NCI-H187 (cell line): ENCODE measurements at places on chromosomes 11 and 22.

DNA sequence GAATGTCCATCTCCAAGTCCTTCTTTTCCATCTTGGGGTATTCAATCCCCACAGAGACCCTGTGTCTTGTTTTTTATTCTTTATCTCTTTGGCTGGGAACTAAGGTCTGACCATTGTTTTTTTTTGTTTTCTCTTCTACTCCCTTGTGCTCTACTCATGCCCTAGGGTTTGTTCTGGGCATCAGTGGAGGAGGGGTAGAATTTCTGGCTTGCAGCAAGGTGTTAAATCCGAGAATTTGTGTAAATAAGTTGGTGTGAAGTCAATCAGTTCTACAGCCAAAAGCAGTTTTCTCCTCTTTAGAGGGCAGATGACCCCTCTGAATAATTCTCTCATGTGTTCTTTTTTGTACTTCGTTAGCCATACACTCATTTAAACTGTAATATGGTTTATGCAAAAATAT, 10.7 kb downstream of the CECR2 start:
- DNase-seq, result no peak

DNA sequence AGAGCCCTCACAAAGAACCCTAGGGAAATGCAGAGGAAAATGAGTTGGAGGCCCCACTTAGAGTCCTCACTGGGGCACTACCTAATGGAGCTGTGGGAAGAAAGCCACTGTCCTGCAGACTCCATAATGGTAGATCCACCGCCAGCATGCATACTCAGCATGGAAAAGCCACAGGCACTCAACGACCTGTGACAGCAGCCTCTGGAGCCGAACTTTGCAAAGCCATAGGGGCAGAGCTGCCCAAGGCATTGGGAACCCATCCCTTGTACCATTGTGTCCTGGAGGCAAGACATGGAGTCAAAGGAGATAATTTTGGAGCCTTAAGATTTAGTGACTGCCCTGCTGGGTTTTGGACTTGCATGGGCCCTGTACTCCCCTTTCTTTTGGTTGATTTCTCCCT, 18.8 kb downstream of the BBOX1 start:
- DNase-seq, result no peak

DNA sequence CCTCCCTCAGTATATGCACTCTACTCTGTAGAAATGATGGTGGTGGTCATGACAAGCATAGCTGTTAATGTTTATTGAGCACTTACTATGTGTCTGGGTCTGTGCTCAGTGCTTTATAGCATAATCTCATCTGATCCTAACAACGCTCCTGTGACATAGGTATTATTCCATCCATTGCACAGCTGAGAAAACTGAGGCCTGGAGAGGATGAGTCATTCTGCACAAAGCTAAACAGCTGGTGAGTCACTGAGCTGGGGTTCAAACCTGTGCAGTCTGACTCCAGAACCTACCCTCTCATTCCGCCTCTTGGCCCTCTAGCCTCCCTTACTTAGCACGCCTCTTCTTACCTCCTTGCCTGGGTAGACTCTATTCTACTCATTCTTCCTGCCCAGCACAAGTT, 41.7 kb downstream of the PRDM11 start:
- DNase-seq, result no peak

DNA sequence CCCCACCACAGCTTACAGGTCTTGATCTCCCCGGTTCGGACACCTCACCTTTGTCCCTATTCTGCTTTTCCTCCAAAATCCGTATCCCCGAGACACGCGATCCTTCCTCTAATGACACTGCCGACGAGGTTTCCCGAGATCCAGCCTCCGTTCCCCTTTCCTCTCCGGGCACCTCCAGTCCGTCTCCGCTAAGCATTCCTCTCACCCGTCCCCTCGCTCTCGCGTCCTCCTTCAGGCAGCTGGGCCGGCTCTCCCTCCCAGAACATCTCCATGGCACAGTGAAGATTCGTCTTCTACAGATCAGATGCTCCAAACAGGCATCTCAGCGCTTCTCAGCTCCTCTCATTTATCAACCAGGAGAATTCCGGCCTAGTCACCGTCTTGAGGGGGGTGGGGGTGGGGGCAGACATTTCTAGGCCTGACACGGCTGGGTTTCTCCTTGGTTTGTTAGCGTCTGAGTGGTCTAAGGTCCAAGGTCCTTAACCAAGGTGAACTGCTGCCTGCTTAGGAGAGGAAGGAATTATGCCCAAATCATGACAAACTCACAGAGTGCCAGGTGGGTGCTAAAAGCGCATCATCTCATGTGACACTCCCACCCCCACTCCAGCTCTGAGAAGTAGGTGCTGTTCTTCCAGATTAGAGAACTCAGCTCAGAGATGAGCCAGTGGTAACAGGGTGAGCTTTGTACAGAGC, at the start of gene SPTBN2:
SPTBN2 (minus strand) TSS at position 524 of the 693 bp plus-strand sequence. CDS start 7,976 bp downstream, outside the sequence.
- peak; percentile 14 for DNase-seq

- DNase-seq, result no peak
Observed at GRCh38 chr11:129280027-129280811, 88.1 kb upstream of the ARHGAP32 start.

DNA sequence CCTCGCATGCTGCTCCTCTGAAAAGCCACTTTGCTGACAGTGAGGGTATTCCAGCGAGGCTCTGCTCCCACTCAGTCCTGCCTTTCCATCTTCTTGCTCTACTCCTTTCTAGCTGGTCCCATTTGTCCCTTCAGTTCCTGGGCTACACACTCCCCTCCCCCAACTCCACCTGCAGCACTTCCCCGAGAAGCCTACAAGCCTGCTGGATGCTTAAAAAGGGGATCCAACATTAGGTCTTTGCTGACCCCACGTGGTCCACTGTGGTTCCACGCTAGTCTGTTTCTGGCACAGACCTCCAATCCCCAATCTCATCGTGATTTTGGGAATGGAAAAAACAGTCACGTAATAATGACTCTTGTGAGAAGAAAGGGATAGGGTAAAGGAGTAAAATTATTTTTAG, 121.6 kb upstream of the SNX19 start:
- no peak for DNase-seq

DNA sequence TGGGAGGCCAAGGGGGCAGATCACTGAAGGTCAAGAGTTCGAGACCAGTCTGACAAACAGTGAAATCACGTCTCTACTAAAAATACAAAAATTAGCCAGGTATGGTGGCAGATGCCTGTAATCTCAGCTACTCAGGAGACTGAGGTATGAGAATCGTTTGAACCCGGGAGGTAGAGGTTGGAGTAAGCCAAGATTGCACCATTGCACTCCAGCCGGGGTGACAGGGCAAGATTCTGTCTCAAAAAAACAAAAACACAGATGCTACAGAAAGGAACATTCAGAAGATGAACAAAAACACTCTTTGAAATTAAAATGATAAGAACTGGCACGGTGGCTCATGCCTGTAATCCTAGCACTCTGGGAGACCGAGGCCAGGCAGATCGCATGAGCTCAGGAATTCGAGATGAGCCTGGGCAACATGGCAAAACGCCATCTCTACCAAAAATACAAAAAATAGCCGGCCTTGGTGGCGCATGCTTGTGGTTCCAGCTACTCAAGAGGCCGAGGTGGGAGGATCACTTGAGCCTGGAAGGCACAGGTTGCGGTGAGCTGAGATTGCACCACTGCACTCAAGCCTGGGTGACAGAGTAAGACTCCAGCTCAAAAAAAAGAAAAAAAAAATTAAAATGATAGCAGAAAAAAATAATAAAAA, 8.5 kb downstream of the RAB6A start:
- no peak for DNase-seq

DNA sequence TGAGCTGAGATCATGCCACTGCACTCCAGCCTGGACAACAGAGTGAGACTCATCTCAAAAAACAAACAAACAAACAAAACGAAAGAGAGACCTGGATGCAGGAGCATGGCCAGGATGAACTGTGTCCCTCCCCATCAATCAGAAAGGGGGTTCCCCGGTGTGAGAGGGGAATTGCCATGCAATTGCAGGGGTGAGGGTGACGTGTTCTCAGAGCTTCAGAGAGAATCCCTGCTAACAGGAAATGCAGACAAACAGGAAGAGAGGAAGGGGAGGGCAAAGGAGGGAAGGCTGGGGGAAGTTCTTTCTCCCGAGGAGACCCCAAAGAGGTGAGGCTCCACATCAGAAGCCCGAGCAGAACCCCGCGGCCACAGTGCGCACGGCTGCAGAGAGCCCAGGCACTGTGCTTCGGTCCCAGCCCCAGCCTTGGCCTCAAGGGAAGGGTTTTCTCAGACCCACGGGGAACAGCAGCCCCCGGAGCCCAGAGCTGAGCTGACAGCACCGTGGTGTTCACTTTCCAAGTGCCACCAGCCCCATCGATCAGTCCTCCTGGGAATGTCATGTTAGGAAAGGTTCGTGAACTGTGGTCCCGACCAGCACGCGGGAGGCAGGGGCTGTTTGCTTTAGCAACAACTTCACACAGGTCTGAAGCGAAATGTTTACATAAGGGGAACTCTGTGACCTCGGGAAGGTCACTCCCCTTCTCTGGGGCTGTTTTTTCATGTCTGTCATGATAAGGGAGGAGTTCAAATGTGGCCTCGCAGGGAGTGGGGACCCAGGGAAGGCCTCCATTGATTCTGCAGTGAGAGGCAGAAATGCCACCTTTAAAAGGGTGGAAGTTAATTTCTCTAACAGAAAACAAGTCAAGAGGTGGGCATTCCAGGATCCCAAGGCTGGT, 108.0 kb upstream of the ANO1 start:
- no peak for DNase-seq

- no peak for DNase-seq
Observed at GRCh38 chr11:116716621-116717020, 56.2 kb downstream of the BUD13 start.

DNA sequence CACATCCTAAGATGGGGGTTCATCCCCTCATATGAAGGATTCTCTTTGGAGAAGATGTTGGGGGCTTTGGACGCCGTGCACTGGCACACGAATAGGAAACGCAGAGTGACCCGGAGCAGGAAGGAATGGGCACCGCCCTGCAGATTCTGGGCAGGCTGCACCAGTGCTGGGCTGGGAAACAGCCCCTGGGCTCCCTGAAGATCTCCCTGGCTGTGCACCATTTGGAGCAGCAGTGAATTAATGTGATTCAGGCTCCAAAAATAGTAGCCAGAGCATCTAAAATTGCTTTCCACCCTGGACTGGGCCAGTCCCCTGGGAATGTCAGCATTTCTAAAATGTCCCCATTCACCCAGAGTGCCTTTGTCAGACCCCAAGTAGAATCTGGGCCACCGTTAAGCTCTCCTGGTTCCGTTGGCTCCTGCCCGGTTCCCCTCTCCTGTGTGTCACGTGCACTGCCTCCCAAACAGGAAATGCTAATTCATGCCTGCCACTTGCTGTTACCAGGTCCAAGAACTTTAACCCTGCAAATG, 18.6 kb downstream of the IRAG1 start:
- DNase-seq, result no peak

DNA sequence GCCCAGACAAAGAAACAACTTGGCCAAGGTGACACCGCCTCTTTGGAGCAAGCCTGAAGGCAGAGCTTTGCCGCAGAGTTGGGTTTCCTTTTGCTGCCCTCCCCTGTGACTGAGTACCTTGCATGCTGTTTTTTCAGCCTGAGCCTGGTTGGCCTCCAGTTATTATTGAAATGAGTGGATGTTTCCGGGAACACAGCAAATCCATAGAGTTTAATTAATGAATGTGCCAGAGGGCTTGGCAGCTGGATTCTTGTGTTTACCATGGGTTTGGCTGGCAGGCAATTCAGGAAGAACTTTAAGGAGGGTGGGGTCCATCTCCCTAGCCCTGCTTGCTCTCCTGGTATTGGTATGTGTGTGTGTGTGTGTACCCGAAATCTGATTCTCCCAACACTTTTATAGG, 65.6 kb upstream of the CRYBB3 start:
- no peak for DNase-seq

DNA sequence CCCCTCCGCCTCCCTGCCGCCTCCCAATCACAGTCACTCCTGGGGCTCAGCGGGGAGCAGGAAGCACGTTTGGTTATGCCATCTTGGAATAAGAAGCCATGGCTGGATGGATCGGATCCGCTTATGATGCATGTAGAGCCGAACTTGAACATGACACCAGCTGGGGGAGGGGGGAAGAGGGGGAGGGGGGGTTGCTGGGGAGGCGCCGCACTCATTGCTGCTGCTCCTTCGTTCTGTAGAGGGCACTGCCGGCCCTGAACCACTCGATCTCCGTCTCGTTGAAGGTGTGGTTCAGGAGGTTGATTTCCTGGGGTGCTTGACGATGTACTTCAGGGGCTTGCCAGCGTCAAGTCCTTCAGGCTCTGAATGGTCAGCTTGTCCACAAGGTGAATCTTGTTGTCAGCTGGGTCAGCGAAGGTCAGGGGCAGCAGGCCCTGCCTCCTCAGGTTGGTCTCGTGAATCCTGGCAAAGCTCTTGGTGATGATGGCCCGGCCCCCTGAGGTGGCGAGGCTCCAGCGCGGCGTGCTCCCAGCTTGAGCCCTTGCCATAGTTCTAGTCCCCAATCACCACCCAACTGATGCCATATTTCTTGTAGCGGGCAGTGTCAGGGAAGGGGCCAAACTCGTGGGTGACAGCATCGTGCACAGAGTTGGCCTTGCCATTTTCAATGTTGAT, 476.9 kb upstream of the ISX start:
- DNase-seq, result no peak

GRCh38 chr11:122197066-122197987, 81.3 kb upstream of the BLID start:
- no peak for DNase-seq

- no peak for DNase-seq
Observed at GRCh38 chr11:68710409-68710808, 26.1 kb downstream of the GAL start.

DNA sequence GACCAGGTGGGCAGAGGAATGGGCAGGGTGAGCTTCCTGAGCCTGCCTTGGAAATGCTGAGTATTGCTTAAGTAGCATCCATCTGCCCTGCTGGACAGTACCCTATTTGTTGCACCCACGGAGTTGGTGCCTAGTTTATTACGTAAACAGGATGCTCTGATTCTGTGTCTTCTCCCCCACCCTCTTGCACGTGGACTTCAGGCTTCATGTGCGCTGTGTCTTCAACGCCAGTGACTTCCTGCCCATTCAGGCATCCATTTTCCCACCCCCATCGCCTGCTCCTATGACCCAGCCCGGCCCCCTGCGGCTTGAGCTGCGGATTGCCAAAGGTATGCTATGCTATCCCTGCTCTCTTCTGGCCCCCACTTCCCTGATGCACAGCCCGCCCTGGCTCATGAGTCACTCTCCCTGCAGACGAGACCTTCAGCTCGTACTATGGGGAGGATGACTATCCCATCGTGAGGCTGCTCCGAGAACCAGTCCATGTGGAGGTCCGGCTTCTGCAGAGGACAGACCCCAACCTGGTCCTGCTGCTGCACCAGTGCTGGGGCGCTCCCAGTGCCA, 5.7 kb downstream of the ZP1 start:
- no peak for DNase-seq

DNA sequence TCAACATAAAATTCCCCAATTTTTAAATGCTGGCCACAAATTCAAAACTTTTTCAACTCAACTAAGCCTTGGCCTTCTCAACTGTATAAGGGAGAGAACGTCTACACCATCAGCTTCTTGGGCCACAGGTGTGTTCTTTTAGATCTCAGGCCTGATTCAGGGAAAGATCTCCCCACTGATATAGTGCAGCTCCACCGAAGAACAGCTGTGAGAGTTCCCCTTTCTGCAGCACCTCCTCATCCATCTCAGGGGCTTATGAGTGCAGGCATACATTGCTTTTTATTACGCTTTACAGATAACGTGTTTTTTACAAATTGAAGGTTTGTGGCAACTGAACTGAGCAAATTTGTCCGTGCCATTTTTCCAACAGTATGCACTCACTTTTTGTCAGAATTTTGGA, 8.0 kb upstream of the CD82 start:
- no peak for DNase-seq

GRCh38 chr22:44219101-44219870, 38.6 kb downstream of the PARVG start:
- no peak for DNase-seq

- no peak for DNase-seq
Observed at GRCh38 chr22:19292458-19293230, 1.1 kb upstream of the CLTCL1 start.

GRCh38 chr11:69140635-69141034, 15.1 kb upstream of the SMIM38 start:
- DNase-seq, result no peak
